Effector CD4-positive, alpha-beta T cell (primary cell): ENCODE measurements at places on chromosomes 3 and 15.

GRCh38 chr3:55877703-55878102, 390.6 kb upstream of the WNT5A start:
- no peak for DNase-seq

DNA sequence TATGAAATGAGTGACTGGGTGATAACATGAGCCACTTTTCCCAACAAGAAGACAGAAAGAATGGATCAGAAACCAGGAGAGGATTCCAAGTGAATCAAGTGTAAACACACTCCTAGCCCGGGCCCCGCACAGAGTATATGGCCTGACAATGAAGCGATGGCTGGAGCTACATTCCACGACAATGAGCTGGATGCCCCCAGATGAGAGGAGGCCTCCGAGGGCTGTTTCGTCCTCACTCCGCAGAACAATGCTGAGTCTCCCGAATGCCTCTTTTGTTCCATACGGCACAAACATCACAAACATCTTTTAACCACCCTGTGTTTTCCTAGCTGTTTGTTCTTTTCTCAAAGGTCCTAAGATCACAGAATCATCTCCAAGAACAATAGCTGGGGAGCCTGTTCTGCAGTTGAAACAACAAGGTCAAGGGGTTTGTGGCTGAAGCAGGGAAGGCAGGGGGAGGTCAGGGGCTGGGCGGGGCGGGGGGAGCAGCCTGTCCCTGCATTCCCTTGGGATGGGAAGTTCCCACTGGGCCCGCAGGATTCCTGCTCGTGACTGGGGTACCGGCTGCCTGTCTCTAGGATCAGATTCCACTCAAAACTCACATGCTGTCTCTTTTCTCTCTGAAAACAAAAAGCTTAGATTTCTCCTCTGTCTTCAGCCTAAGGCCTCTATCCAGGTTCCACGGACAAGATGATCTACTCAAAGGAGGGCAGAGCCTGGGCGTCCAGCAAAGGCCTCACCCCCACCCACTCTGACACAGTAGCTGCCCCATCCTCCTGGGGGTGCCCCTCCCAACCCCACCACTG, 151.3 kb downstream of the XXYLT1 start:
- no peak for DNase-seq

DNA sequence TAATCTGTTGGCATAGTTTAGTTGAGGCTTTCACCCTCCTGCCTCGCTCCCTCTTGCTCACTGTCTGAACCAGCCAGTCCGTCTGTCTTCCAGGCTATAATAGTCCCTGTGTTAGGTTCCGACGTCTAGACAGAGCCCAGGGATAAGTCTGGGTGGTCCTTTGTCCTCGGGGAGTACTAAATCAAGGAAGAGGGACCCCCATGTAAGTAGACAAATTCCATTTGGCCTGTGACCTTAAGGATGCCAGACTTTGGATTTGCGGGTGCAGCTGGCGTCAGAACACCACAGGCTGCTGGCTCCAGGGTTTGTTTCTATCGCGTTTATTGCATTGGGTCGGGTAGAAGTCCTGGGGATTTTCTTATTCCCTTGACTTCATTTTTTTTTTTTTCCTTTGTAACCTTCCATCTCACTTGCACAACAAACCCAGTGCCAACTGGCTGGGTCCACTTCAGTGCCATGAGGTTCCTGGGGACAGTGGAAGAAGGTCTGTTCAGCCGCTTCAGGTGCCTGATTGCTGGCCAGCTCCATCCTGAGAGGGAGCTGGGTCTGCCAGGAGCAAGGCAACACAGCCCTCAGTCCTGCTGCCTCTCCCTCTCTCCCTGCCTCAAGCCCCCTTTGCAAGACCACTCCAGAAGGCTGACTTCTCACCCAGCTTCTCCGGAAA, 95.4 kb upstream of the KLHL25 start:
- no peak for DNase-seq

- no peak for DNase-seq
Observed at GRCh38 chr3:183435661-183436060, 7.2 kb upstream of the MCF2L2 start.

DNA sequence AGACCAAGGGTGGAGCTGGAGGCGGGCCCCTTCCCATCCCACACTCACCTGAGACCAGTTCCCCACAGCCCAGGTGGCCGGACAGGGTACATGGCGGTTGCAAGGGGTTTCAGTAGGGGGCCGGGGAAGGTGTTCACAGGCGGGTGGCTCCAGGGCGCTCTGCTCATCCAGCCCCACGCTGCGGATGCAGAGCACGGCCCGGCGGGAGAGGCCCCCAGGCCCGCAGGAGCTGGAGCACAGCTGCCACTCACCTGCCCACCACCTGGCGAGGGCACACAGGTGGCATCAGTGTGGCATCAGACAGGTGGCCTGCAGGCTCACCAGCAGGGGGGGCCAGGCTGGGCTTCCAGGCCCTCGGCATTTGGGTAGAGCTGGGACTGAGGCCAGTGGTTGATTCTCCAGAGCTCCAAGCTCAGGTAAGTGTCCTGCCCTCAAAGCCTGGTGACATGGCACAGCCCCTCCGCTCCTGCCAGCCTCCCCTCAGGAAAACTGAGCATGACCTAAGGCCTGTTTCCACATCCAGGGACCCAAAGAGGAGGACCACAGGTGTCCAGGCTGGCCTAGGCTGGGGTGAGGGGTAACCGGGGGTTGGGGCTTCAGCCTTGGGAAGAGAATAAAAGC, 43.8 kb downstream of the ADAMTS7 start:
- no peak for DNase-seq

DNA sequence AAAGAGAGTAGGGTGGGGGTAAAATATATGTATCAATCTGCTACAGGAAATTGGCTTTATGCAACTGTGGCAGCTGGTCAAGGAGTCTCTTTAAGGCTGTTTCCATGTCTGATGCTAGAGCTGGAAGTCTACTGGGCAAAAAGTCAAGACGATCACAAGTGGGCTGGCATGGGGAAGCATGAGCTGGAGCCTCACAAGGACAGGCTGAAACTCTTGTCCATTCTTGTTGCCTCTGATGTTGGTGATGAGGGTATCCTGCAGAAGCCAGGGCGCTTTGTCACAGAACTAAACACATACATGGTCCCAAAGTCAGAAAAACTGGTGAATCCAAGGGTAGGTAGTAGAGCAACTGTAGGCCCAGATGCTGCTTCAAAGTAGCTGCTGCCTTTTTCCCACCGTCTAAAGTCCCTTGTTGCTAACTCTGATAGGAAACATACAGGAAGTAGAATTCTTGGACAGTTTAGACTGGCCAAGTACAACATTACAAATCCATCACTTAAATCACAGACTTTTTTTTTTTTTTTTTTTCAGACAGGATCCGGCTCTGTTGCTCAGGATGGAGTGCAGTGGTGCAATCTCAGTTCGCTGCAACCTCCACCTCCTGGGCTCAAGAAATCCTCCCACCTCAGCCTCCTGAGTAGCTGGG, 54.2 kb downstream of the RPL39L start:
- DNase-seq = no peak
